ENCODE measurements at places on chromosomes 3 and 15. TPM values are rescaled to one million over a fixed set of nuclear protein-coding genes. Genes with fewer than 3 reads are reported as not detected.

- DNase-seq: no peak
Observed at GRCh38 chr3:181178991-181179390, 189.5 kb upstream of the DNAJC19 start.

GRCh38 chr15:88714782-88715372 lies 76.1 kb downstream of the ISG20 start:
- no peak for DNase-seq

GRCh38 chr3:193702967-193703366 lies 110.0 kb downstream of the OPA1 start:
- DNase-seq: no peak

DNA sequence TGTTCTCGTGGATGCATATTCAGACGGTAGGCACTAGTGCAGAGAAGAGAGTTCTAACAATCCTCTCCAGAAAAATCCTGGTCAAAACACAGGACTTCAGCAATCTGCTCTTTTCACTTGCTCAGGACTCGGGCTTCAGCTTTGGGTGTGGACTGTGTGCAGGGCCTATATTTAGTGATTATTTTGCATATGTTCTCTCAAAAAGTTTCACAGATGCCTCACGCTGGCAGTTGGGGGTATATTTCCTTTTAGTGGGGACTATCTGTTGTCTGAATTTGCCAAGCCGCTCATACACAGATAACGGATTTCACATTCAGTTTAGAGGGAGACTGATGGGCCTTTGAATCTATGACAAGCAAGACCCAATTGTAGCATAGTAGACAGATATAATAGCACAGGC lies 54.4 kb upstream of the LRRN1 start:
- DNase-seq: no peak

DNA sequence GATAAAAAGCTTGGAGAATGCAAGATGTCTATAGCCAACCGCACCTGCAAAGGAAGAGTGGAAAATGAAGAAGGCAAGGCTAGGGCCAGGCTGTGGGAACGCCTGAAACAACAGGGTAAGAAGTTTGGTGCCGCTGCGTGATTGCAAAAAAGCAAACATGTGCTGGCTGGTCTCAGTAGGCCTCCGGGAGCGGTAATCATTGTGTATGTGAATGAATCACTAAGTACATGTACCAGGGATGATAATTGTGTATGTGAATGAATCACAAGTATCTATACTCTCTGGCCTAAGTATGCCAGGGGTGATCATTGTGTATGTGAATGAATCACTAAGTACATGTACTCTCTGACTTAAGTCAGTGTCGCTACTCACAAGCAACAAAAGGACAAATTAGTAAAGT lies 40.3 kb upstream of the PARL start:
- DNase-seq: no peak

- DNase-seq: no peak
Observed at GRCh38 chr3:120436523-120437050, 14.2 kb downstream of the FSTL1 start.

CHDH gene
- total RNA-seq: 0.07 TPM

DNA sequence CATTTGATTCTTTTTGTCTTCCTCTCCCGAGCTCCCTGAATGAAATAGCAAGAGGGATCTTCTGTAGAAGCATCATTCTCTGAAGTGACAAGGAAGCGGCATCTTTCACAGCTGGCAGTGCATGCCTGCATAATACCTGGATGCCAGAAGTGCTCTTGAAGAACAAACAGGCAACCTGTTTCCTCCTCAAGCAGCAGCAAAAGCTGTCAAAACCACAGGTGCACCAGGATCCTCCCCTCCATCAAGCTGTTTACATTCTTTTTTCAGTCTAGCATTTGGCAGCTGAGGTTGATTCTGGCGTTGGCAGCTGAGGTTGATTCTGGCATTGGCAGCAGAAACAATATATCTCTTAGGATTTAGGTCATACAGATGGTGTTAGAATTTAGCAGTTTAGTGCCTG lies 979.0 kb downstream of the TUSC7 start:
- DNase-seq: no peak

IL17RB gene
- total RNA-seq: 0.25 TPM

LARP6 gene
- total RNA-seq: 28.2 TPM

RETNLB gene
- total RNA-seq: not detected

P2RY12 gene
- total RNA-seq: not detected

TNFSF10 gene
- 181 TPM for total RNA-seq

GRCh38 chr3:93984618-93985017 lies 4.7 kb downstream of the ARL13B start:
- no peak for DNase-seq

DNA sequence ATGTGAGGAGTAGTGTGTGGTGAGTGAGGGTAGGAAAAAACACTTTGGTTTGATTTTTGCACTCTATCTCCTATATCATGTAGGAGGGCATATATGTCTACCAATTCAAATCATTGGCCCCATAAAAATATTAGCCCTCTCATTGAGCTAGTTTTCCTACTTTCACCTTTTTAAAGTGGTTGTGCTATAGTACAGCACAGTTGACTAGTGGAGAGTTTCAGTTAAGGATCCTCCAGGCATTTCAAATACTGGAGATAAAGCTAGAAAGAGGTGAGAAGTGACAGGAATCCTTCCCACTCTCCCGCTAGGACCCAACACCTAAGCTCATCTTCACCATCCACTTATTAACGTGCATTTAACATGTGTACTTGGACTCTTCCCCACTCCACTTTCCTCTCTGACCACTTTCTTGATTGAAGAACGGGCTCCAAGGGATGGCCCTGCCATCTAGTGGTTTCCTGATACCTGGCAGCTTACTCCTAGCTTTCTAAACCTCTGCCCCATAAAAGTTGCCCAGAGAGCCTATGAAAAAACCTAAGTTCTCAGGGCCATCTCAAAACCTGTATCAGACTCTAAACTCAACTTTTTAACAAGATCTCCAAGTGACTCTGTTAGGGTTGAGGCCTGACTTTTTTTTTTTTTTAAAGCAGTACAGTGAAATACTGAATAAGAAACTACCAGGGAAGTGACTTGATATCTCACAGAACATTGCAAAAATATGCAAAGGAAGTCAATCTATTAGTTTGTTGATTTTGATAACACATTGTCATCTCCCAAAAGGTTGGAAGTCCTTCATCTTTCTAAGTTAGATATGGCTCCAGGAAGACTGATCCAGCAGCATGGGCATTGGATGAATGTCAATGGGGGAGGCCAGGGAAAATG lies 17.9 kb downstream of the IL12A start:
- DNase-seq: peak; percentile 81

DNA sequence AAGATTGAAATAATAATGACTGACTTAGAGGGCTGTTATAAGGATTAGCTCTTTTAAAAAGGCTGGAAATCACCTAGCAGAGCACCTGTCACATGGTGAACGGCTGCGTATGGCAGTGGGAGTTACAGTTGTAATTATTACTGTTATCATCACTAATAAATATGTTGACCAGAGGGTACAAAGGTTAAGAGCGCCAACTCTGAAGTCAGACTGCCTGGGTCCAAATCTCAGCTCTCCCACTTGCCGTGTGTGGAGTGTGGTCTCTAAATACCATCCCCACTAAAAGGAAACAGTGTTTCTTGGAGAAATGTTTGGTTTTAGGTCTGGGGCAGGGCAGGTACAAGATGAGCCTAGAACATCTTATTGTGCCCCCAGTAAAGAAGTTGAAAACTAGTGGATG lies 6.0 kb upstream of the RAD18 start:
- no peak for DNase-seq

DNA sequence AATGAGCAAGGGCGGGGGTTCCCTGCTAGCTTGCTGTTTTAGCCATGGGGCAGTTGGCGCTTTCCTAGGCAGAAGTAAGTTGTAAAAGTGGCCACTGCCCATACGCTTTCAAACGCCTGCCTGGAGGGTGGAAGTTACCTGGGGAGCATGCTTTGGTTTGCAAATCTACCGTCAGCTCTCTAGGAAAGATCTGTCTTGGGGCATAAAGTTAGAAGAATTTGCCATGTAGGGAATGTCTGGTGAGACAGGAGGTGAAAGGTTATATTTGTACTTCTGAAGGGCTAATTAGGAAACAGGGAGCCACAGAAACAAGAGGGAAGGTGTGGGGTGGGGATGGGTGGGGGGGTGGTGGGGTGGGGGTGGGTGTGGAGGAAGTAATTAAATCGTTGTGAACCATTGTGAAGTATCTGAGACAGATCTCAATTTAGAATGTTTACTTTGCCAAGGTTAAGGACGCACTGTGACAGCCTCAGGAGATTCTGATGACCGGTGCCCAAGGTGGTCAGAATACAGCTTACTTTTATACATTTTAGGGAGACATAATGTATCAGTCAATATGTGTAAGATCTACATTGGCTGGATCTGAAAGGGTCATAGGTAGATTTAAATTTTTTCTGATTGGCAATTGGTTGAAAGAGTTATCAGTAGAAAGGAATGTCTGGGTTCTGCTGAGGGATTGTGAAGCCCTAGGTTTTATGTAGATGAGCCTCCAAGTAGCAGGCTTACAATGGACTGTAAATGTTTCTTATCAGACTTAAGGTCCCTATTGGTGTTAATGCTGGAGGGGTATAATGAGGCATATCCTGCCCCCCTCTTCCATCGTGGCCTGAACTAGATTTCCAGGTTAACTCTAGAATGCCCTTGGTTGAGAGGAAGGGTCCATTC lies 62.0 kb upstream of the GCNT3 start:
- no peak for DNase-seq

GRCh38 chr15:89171136-89172072 lies 50.0 kb downstream of the RLBP1 start:
- DNase-seq: peak; percentile 47

DNA sequence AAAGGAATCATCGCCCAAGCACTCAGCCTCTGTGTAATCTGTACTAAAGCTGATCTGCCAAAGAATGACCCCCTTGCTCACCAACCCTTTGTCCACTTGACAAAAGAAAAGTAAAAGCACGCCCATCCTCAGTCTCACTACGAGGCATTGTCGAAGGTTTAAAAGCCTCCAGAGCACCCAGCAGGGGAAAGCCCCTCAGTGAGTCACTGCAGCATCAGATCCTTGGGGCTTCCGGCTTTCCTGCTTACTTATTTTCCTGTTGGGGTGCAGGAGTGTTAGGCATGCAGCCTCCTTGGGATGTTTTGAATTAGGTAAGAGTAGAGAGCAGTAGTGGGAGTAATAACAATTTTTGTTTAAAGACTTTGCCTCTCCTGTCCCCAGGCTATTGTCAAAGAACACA lies 216.1 kb downstream of the MTHFS start:
- DNase-seq: peak; percentile 88

- DNase-seq: peak; percentile 14
Observed at GRCh38 chr3:18134386-18135059, 290.6 kb downstream of the SATB1 start.

LRRFIP2 gene
- total RNA-seq: 31.9 TPM

MRPS11 gene
- 49.3 TPM for total RNA-seq

DNA sequence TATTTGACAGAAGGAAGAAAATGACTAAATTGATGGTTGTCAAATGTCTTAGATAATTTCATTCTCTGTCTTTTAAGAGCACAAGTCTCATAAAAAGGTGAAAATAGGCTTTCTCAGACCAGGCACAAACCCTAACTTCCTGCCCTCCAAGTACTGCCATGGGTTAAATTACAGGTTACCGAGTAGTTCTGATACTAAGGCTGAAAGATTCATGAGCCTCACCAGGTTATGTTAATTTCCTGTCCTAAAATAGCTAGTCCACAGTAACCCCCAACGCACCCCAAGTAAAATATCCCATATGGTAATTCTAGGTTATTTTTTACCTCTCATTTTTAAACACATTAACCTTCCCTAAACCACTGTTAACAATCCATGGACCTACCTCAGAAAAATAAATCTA lies 42.0 kb downstream of the GSK3B start:
- no peak for DNase-seq

PLAAT1 gene
- 4.8 TPM for total RNA-seq

- DNase-seq: no peak
Observed at GRCh38 chr3:17806201-17806600, 63.8 kb upstream of the TBC1D5 start.

DNA sequence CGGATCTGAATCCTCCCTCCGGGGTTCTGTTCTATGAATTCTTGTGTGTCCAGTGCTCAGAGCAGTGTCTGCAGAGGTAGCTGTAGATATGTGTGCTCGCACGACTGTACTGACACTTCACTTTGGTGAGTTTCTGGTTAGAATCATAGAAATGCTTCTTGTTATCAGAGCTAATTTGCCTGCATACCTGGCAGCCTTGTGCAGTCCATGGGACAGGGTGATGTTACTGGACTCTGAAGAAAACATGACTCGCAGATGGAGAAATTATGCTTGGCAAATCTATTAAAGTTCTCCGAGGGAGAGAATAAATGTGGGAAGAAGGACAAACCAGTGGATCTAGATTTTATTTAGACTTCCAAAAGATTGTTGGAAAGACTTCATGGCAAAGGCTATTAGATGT lies 12.2 kb downstream of the CGNL1 start:
- no peak for DNase-seq

P2RY1 gene
- 0.02 TPM for total RNA-seq

DNA sequence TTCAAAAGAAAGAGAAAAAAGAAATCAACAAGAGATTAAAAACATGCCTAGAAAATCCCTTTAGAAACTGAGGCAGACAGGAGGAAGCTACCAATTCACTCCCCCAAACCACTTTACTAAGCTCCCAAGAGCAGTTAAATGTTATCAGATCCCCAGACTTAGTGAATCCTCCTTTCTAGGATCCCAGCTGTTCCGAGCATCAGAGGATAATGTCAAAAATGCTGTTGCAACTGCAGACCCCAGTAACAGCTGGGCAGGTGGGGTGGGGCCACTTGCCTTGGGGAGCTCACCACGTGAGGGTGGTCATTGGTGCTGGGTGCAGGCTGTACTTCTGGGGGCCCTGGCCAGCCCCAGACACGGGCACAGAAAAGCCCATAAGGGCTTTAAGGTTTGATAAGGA lies 9.1 kb downstream of the POMGNT2 start:
- DNase-seq: no peak

- DNase-seq: peak; percentile 31
Observed at GRCh38 chr15:42891569-42891968, 29.0 kb downstream of the TTBK2 start.

GRCh38 chr15:31272558-31273257 lies 53.9 kb upstream of the KLF13 start:
- DNase-seq: no peak

DNA sequence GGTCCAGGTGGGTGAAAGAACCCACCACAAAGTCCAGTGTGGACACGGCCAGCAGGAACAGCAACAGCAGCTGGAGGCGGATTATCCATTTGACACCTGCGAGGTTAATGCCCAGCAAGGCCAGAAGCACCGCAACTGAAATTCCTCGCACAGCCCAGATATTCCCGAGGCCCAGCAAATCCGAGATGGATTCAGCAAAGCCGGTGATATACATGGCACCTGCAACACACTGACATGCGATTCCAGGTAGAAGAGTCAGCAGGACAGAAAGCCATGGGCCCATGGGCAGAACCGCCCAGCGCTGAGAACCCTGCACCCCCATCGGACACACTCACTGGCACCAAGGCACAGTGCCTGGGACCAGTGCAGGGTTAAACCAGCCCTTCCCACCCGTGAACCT lies 34.8 kb downstream of the SLC12A8 start:
- no peak for DNase-seq

NCK1 gene
- 75.3 TPM for total RNA-seq

DNA sequence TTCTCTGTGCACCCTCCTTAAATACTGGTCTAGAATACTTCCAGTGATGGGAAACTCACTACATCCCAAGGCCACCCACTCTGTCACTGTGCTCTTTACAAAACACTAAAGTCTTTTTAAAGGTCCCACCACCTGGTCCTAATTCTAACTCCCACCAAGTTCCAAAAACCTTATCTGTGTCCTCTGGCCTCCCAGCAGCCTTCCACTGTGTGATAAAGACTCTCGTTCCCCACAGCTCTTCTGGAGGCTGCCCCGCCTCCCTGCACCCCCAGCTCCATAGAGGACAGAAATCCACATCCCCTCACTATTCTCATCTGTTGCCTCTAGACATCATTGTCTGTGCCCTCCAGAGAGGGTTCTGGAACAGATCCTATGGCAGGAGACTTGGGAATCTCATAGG lies 276.4 kb downstream of the FAM43A start:
- DNase-seq: no peak

MYLK gene
- 262 TPM for total RNA-seq

All from M059J (cell line).